GM12891 (cell line): ENCODE measurements at places on chromosomes 12 and 14.

DNA sequence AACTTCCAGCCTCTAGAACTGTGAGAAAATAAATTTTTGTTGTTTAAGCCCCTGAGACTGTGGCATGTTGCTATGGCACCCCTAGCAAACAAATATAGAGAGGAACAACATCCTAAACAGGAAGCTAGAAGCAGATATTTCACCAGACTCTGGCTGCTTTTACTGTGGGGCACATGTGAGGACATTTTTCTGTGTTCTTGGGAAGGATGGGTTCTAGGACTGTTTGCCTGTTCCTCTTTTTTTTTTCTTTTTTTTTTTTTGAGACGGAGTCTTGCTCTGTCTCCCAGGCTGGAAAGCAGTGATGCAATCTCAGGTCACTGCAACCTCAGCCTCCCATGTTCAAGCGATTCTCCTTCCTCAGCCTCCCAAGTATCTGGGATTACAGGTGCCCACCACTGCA is 4.2 kb upstream of the HRK start:
- DNase-seq: no peak

GRCh38 chr12:110733900-110734299 is 8.8 kb downstream of the PPP1CC start:
- no peak for DNase-seq

DNA sequence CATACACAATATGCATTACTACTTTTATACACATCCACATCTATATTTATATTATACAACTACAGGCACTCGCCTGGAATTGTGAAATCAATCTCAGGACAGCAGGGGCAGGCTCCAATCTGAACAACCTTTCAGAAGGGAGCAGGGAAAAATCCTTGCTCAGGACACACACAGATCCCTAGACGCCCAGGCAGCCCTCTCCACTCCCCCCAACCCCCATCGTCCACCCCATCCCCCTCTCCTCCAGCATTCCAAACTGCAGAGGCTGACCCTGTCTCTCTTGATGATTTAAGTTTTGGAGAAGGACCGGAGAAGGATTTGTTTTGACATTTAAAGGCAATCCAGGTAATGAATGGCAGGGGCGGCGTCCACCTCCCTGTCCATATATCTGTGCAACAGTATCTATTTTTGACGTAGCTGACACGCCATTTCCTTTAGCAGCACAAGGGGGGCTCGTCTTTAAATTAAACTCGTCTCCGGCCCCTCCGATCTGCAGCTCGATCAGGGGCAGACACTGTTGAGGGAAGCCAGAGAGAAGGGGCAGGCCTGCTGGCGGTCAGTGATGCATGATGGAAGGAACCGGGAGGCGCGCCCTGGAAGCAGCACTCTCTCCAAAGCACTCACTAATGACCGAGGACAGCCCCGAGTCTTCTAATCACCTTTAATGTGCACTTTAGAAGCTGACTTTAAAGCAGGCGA is 95.0 kb upstream of the TBX5 start:
- no peak for DNase-seq

DNA sequence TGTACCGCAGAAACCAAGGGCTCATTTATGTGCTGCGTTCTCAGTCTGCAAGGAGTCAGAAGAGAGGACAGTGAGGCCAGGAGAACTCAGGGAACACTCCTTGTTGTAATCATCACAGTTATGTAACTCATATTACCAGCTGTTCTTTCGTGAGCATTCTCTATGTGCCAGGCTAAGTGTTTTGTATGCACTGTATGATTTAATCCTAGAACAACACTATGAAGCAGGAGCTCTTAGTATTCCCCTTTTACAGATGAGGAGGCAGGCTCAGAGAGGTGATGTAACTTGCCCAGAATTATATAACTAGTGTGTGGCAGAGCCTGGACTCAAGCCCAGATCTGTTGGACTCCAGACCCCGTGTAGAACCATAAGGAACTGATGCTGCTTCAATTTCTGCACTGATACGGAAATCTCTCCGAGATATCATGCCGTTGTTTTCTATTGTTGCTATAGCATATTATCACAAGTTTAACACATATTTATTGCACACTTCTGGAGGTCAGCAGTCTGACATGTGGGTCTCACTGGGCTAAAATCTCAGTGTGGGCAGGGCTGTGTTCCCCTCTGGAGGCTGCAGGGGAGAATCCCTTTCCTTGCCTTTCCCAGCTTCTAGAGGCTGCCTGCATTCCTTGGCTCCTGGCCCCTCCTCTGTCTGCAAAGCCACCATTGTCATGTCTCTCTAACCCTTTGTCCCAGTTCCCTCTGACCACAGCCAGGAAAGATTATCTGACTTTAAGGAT is 16.3 kb upstream of the CD9 start:
- no peak for DNase-seq

DNA sequence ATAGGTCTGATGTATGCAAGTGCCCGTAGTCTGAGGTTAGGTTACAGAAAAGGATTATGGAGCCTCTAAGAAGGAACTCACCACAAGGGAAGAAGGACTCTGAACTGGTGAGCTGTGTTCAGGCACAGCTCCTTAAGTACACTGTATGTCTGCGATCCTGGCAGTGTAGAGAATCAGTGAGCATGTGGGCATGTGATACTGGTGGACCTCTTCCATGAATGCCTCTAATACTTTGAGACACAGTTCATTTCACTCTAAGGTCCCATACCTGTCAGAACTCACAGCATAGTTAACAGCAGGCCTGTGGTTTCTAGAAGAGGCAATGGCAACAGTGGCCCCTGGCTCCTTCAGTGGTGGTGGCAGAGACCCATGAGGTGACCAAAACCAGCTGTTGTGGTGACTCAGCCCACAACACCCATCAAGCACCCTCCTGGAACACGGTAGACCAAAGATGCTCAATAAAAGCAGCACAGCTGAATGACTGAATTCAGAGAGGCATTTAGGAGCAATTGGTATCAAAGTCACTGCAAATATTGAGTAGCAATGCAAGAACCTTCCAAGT is 6.9 kb upstream of the OR6J1 start:
- no peak for DNase-seq

- DNase-seq: no peak
Observed at GRCh38 chr14:75312341-75312740, 33.7 kb downstream of the FOS start.

DNA sequence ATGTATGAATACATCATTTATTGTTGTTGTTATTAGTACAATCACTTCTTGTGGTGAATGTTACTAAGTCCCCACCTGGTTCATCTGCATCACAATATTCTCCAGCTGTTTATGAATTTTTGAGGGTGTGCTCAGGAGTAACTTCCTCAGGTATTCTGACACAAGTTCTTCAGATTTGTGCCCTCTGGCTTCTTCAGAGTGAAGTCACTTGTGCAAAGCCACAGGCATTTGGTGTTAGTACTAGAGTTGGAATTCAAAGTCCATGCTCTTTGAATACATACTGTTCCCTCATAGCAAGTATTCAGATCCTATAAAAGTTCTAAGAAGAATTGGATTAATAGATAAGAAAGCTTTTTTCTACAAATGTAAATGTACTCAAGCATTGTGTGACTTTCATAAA is 150.3 kb upstream of the AVPR1A start:
- no peak for DNase-seq
